Esophagus squamous epithelium (tissue), 5 donors: ENCODE measurements at places on chromosomes 2 and 18. TPM values are rescaled to one million over a fixed set of nuclear protein-coding genes. Genes with fewer than 3 reads are reported as not detected.
A peak's percentile ranks its signal among the peaks of the same experiment; 100 is the strongest.

GRCh38 chr2:218961651-218962570 is 2.4 kb downstream of the CDK5R2 start:
- no peak overlapping the region for H3K4me3 ChIP-seq
- H3K4me1 ChIP-seq: peaks cover 36% of the 10 kb centered on the region
- H3K27ac ChIP-seq: no peak overlapping the region
- no peaks in the 10 kb centered on the region for H3K36me3 ChIP-seq
- peaks cover 98% of the 10 kb centered on the region for H3K27me3 ChIP-seq
- no peak for DNase-seq

- H3K36me3 ChIP-seq: peaks cover 16% of the 10 kb centered on the region
- H3K27ac ChIP-seq: peak overlapping the region; percentile 15
- H3K4me3 ChIP-seq: no peak overlapping the region
- DNase-seq: no peak
- H3K4me1 ChIP-seq: peaks cover 36% of the 10 kb centered on the region
- no peaks in the 10 kb centered on the region for H3K27me3 ChIP-seq
These were observed 86.6 kb downstream of the ANTXR1 start for GRCh38 chr2:69099541-69099940.

GRCh38 chr2:72149556-72150156 is 2.0 kb upstream of the CYP26B1 start:
- DNase-seq: no peak
- no peaks in the 10 kb centered on the region for H3K36me3 ChIP-seq
- peaks cover 31% of the 10 kb centered on the region for H3K4me1 ChIP-seq
- H3K27me3 ChIP-seq: peaks cover 15% of the 10 kb centered on the region
- H3K27ac ChIP-seq: no peak overlapping the region

DNA sequence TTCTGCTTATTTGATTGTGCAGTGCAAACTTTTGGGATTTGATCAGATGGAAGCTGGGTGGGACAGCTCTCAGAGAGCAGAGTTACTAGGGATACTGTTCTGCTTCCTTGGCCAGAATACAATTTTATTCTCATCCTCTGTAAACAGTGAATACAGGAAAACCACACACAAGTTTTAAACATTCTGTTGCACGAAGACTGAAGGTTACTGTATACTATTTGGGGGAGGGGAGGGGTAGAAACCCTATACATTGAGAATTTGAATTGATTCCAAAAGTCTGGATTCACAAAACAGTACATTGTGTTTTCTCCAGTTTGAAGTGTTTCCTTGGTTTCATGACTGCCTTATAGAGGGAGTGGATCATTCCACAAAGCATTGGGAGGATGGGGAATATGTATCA is 149.9 kb downstream of the SETBP1 start:
- no peak for DNase-seq
- no peaks in the 10 kb centered on the region for H3K36me3 ChIP-seq
- H3K4me3 ChIP-seq: no peak overlapping the region
- H3K27me3 ChIP-seq: no peaks in the 10 kb centered on the region

DNA sequence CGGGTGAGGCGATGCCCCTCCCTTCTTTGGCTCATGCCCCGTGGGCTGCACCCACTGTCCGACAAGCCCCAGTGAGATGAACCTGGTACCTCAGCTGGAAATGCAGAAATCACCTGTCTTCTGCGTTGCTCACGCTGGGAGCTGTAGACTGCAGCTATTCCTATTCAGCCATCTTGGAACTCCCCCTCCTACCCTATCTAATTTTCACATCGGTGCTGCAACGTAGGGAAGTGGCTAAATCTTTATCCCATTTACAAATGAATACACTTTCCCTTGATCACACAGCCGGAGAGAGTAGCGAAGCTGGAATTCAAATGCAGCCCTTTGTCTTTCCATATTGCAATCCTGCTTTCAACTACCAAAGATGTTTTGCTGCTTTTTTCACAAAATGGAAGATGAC is 1.4 kb upstream of the TMEM247 start:
- H3K4me3 ChIP-seq: no peak overlapping the region
- no peaks in the 10 kb centered on the region for H3K27me3 ChIP-seq
- no peaks in the 10 kb centered on the region for H3K36me3 ChIP-seq

- H3K27me3 ChIP-seq: no peaks in the 10 kb centered on the region
- no peak for DNase-seq
- no peak overlapping the region for H3K4me3 ChIP-seq
- no peak overlapping the region for H3K27ac ChIP-seq
- no peaks in the 10 kb centered on the region for H3K4me1 ChIP-seq
- H3K36me3 ChIP-seq: no peaks in the 10 kb centered on the region
These were observed 297.8 kb downstream of the DLGAP1 start for GRCh38 chr18:4157352-4157751.

DNA sequence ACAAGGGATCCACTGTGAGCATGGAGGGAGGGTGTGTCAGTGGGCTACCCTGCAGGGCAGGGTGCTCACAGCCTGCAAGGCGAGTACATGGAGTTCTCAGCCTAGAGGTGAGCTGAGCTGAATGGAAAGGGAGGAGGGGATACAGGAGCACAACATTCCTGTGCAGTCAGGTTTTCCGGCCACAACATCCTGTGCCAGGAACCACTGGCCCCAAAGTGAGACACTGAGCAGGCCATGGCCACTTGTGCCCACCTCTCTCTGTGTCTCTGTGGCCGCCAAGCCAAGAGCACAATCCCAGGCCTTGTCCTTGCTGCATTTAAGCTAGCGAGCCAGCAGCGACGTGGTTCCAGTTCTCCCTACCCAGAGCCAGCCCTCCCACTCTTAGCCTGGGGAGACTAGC is 6.1 kb downstream of the DOK1 start:
- H3K27me3 ChIP-seq: no peaks in the 10 kb centered on the region
- no peak for DNase-seq
- no peaks in the 10 kb centered on the region for H3K4me1 ChIP-seq

- DNase-seq: no peak
- H3K4me3 ChIP-seq: no peak overlapping the region
- H3K4me1 ChIP-seq: no peaks in the 10 kb centered on the region
These were observed 51.1 kb downstream of the PLEKHM3 start for GRCh38 chr2:207974216-207974605.

- H3K36me3 ChIP-seq: peaks cover 19% of the 10 kb centered on the region
- H3K4me3 ChIP-seq: no peak overlapping the region
- no peak for DNase-seq
- no peak overlapping the region for H3K27ac ChIP-seq
These were observed 21.7 kb downstream of the TET3 start for GRCh38 chr2:74006459-74006858.

DNA sequence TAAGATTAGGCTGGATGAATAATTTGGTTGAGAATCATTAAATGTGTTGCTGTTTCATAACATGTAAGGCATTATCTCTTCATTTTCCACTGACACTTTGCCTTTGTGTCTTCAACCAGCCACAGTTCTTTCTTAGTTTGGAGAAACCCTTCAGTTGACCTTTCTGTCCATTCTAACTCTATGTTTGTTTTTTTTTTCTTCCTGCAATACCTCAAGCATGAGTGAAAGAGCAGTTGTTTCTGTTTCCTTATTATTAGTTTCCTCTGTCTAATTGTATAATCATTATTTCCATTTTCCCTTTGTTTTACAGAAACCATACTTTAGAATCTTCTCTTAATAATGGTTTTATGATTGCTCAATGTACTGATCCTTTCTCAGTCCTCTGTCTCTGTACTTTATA is 25.6 kb downstream of the HADHB start:
- peak overlapping the region; percentile 54 for H3K27ac ChIP-seq
- no peak for DNase-seq
- H3K4me3 ChIP-seq: no peak overlapping the region
- H3K27me3 ChIP-seq: no peaks in the 10 kb centered on the region
- H3K36me3 ChIP-seq: peaks cover under 1% of the 10 kb centered on the region
- peaks cover 61% of the 10 kb centered on the region for H3K4me1 ChIP-seq

DNA sequence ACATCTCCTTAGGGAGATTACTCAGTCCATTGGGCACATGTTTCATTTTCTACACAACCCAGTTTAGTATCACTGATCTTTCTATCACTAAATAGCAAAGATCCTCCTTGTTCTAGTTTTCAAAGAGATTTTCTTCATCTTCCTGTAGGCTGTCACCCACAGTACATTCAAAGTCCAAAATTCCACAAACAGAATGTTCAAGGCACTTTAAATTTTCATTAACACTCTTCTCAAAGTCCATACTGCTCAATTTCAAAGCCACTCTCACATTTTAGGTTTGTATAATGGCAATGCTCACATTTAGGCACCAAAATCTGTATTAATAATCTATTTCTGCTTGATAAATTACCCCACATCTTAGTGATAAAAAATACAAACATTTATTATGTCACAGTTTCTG is 152.8 kb downstream of the FSIP2 start:
- H3K4me1 ChIP-seq: no peaks in the 10 kb centered on the region
- H3K27ac ChIP-seq: no peak overlapping the region
- no peaks in the 10 kb centered on the region for H3K27me3 ChIP-seq

GRCh38 chr2:132974467-132975095 is 304.6 kb upstream of the LYPD1 start:
- no peak overlapping the region for H3K27ac ChIP-seq
- H3K4me3 ChIP-seq: no peak overlapping the region
- DNase-seq: no peak
- H3K36me3 ChIP-seq: no peaks in the 10 kb centered on the region
- no peaks in the 10 kb centered on the region for H3K4me1 ChIP-seq

- H3K4me1 ChIP-seq: peaks cover 17% of the 10 kb centered on the region
- peak overlapping the region; percentile 93 for H3K4me3 ChIP-seq
- peak overlapping the region; percentile 87 for H3K27ac ChIP-seq
- H3K36me3 ChIP-seq: no peaks in the 10 kb centered on the region
- no peak for DNase-seq
- H3K27me3 ChIP-seq: no peaks in the 10 kb centered on the region
These were observed 1.3 kb upstream of the TRIB2 start for GRCh38 chr2:12715258-12716031.

GRCh38 chr2:15660491-15661294 is 69.0 kb downstream of the DDX1 start:
- H3K36me3 ChIP-seq: no peaks in the 10 kb centered on the region
- no peak overlapping the region for H3K4me3 ChIP-seq
- no peaks in the 10 kb centered on the region for H3K4me1 ChIP-seq
- no peak overlapping the region for H3K27ac ChIP-seq

DNA sequence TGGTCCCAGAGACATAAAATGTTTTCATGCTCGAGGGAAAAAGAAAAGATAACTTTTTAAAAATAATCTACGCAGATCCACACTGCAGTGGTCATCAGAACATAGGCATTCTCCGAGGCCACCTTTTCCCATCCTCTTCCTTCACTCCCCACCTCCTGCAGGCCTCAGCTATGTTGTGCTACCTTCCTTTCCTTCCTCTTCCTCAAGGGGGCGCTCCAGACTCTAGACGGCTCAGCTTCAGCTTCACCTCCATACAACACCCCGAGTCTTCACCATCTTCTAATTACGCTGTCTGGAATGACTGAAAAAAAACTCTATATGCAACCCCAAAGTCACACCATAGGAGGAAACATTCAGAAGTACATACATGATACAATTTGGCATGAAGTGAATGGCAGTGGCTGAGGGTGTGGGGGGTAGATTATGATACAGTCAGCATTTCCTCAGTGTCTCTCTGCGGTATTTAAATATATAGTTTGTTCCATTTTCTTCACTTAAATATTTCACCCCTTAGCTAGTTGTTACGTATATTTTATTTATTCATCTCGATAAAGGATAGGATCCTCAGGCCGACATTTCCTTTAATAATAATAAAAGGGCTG is 583.6 kb downstream of the IRS1 start:
- H3K4me3 ChIP-seq: no peak overlapping the region
- no peaks in the 10 kb centered on the region for H3K27me3 ChIP-seq
- H3K36me3 ChIP-seq: no peaks in the 10 kb centered on the region

DNA sequence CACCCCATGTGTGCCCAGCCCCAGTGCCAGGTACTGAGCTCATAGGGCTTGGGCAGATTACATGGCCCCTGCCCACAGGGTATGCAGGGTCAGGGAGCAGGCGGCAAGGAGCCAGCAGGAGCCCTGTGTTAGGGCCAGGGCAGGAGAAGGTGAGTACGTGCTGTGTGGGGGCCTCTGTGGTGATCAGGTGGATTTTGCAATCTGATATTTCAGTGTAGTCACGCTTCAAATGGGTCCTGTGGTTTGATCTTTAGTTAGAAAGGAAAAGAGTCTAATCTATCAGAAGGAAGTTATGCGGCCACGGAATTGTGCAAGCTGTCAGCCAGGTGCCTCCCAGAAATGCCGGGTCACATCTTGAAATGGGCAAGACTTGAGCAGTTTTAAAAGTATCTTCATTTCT is 13.9 kb downstream of the UBE2F start:
- H3K27me3 ChIP-seq: no peaks in the 10 kb centered on the region
- H3K27ac ChIP-seq: no peak overlapping the region
- no peaks in the 10 kb centered on the region for H3K36me3 ChIP-seq
- peaks cover 15% of the 10 kb centered on the region for H3K4me1 ChIP-seq

DNA sequence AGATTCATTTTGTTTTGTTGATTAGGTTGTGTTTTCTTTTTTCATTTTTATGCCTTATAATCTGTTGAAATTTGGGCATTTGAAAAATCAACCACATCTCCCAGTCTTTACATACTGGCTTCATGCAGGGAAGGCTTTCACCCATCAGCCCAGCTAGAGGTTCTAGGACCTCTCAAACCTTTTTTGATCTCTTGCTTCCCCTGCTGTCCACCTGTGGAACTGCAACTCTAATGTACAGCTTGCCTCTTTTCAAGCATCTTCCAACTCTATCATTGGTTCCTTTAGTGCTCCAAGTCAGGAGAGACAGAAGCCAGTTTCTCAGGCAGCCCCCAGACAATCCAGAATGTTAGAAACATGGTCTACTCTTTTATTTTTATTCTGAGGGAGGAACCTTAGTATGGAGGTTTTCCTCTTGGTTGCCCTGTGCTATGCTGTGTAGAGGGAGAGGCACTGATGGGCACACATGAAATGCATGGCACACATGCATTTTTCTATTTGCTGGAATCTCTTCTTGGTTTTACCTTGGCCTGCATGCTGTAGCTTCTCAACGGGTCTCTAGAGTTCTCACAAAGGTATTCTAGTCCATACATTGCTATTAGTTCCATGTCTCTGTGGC is 107.2 kb upstream of the L3MBTL4 start:
- H3K36me3 ChIP-seq: no peaks in the 10 kb centered on the region
- DNase-seq: no peak
- H3K4me1 ChIP-seq: no peaks in the 10 kb centered on the region
- H3K27me3 ChIP-seq: no peaks in the 10 kb centered on the region

- peaks cover 5% of the 10 kb centered on the region for H3K4me1 ChIP-seq
- no peak overlapping the region for H3K4me3 ChIP-seq
- H3K36me3 ChIP-seq: no peaks in the 10 kb centered on the region
- H3K27me3 ChIP-seq: no peaks in the 10 kb centered on the region
- no peak overlapping the region for H3K27ac ChIP-seq
- no peak for DNase-seq
These were observed 56.6 kb downstream of the TRPM8 start for GRCh38 chr2:233973786-233974185.

GRCh38 chr2:167706800-167707199 is 540.6 kb downstream of the STK39 start:
- H3K36me3 ChIP-seq: no peaks in the 10 kb centered on the region
- H3K4me1 ChIP-seq: no peaks in the 10 kb centered on the region

GRCh38 chr2:79103214-79103613 is 15.4 kb upstream of the REG1B start:
- no peaks in the 10 kb centered on the region for H3K36me3 ChIP-seq
- H3K27me3 ChIP-seq: no peaks in the 10 kb centered on the region
- H3K4me3 ChIP-seq: no peak overlapping the region
- no peak for DNase-seq
- no peaks in the 10 kb centered on the region for H3K4me1 ChIP-seq
- no peak overlapping the region for H3K27ac ChIP-seq

Gene TMEM37
- total RNA-seq: 11.4 TPM

Gene IL1B
- total RNA-seq: 7.0 TPM

Gene SERPINB3
- 911 TPM for total RNA-seq
